ENCODE measurements at places on chromosomes 16 and 17. TPM values are rescaled to one million over a fixed set of nuclear protein-coding genes. Genes with fewer than 3 reads are reported as not detected.

- DNase-seq: no peak
Measured at GRCh38 chr16:55687802-55688201, 32.0 kb downstream of the SLC6A2 start.

GRCh38 chr16:72112452-72112792, 18.8 kb downstream of the DHX38 start:
- no peak for DNase-seq

GRCh38 chr16:66925322-66925840, at the start of gene RRAD:
Gene RRAD (minus strand): TSS chr16:66925535. CDS start chr16:66925179, 356 bp downstream.
- no peak for DNase-seq

- DNase-seq: no peak
Measured at GRCh38 chr16:9867176-9867575, 315.1 kb downstream of the GRIN2A start.

DNA sequence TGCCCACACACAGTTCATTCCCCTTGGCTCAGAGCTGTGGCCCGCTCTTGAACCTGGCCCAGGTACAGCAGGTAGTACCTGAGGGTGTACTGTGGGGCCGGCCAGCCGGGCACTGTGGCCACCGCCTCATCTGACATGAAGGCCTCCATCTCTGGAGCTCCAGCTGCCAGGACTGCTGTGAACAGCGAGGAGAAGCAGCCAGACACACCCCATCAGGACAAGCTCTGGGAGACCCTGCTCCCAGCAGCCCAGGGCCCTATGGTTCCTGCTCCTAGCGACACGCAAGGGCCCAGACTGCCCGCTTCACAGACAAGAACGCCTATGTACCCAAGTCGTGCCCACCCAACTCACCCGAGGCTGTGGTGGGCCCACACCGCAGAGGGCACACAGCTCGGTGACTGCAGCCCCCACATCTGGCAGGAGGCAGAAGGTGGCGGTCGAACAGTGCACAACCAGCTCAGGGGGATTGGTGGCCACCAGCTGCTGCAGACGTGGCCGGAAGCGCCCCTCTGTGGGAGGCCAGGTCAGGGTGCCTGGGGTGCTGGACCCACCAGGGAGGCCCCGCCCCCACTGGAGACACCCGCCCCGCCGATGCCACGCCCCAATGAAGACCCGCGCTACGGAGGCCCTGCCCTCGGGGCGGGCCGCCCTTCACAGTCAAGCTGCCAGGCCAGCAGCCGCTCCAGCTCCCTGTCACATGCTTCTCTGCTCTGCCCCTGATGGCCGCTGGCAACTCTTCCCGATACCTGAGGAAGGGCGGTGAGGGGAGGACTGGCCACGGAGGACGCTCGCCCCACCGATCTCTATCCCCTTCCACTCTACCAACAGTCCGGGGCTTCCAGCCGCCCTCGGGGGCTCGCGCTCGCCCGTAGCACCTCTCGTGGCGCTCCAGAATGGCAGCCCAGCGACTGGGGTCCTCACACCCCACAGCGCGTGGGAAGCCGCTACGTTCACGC, 1.1 kb upstream of the STUB1 start:
- DNase-seq: no peak

GRCh38 chr17:5381542-5381941, 37.9 kb downstream of the NUP88 start:
- no peak for DNase-seq

- no peak for DNase-seq
Measured at GRCh38 chr16:70472786-70473433, 18.5 kb downstream of the FCSK start.

- DNase-seq: no peak
Measured at GRCh38 chr17:82687375-82687861, 11.1 kb downstream of the RAB40B start.

DNA sequence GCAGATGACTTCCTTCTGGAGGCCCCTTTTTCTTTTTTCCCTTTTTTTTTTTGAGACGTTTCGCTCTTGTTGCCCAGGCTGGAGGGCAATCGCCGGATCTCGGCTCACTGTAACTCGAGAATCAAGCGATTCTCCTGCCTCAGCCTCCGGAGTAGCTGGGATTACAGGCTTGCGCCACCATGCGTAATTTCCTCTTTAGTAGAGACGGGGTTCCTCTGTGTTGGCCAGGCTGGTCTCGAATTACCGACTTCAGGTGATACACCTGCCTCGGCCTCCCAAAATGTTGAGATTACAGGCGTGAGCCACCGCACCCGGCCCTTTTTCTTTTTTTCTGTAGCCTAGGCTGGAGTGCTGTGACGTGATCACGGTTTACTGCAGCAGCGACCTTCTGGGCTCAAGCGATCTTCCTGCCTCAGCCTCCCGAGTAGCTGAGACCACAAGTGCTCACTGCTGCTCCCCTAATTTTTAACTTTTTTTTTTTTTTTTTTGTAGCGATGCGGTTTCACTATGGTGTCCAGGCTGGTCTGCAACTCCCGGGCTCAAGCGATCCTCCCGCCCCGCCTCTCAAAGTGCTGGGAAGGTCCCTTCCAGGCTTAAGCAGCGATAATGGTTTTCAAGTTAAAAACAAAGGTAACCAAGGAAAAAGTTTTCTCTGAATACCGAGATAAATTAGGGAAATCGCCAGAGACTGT, 956 bp upstream of the IST1 start:
- no peak for DNase-seq

DNA sequence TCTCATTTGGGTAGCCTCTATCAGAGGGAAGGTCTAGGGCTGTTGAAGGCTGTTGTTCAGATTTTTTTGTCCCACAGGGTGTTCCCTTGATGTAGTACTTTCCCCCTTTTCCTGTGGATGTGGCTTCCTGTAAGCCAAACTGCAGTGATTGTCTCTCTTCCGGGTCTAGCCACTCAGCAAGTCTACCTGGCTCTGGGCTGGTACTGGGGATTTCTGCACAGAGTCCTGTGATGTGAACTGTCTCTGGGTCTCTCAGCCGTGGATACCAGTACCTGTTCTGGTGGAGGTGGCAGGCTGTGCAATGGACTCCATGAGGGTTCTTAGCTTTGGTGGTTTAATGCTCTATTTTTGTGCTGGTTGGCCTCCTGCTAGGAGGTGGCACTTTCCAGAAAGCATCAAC, 23.3 kb upstream of the CCR7 start:
- DNase-seq: no peak

DNA sequence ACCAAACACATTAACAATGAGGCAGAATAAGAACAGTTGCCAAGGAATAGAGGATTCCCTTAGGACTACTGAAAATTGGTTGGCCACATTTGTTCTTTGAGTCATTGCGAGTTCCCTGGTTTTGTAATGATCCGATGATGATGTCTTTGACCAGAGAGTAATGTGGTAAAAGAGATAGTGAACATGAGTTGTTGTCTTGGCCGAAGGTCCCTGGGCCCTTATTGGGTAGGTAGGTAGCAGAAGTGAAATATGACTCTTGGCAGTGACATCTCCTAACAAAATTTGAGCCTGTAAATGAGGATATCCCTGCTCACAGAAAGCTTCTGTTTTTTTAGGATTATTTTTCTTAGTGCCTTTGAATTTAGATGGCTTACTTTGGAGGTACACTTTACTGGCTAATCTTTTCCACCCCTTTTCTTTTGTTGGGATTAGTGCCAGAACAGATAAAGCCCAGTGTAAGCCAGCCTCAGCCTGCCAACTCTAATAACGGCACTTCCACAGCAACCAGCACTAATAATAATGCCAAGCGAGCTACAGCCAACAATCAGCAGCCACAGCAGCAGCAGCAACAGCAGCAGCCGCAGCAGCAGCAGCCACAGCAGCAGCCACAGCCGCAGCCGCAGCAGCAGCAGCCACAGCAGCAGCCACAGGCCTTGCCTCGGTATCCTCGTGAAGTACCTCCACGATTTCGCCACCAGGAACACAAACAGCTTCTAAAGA, 47.2 kb downstream of the TNRC6A start:
- no peak for DNase-seq

GRCh38 chr16:144797-145252, 6.4 kb upstream of the NPRL3 start:
- no peak for DNase-seq

DNA sequence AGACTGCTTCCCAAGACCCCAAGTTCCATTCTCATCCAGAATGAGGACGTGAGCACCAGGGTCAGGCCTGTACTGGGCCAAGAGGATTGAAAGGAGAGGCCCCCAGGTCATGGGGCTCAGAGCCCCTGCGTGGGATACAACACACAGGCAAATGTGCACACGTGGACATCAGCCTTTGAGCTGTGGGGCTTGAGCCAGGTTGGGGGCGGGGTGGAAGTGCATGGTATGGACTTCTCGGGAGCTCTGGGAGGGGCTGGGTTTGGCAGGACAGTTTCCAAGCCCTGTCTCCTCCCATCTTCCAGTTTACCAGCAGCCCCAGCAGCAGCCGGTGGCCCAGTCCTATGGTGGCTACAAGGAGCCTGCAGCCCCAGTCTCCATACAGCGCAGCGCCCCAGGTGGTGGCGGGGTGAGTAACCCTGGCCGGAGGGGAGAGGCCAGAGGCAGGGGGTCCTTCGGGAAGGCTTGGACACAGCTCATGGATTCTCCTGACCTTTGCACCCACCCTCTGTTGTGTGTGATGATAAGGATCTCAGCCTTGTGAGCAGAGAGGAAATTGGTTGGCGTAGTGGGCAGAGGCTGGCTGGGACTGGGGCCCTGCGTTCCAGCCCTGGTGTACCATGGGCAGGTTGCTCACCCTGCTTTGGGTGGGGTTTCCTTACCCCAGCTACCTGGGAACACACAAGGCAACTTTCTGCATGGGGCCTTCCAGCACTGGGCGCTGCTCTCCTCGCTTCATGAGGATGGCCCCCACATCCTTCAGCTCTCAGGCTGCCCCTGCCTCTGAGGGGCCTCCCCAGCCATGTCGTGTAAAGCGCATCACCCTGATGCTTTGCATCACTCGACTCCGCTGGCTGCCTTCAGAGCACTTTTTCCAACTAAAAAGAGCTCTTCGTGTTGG, 10.4 kb upstream of the LASP1NB start:
- no peak for DNase-seq

GRCh38 chr17:77011173-77012011, 129.4 kb upstream of the SEC14L1 start:
- DNase-seq: no peak

DNA sequence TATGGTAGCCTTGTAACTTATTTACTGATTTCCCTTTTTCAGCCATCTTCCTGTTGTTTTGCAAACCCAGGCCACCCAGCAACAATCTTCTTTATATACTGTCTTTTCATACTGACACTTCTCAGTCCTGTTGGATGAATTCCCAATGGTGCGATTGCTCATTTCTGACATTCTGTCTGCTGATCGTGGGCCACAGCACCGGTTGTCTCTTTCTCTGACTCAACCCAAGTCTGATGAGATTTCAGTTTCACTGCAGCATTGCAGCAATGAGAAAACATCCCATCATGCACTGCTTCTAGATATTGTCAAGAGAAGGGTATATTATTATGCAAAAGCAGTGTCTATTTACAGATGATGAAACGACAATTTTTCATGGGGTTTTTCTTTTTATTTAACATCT, 349.2 kb upstream of the HSBP1 start:
- DNase-seq: no peak

- DNase-seq: no peak
Measured at GRCh38 chr17:81412490-81413093, 17.3 kb downstream of the BAHCC1 start.

DNA sequence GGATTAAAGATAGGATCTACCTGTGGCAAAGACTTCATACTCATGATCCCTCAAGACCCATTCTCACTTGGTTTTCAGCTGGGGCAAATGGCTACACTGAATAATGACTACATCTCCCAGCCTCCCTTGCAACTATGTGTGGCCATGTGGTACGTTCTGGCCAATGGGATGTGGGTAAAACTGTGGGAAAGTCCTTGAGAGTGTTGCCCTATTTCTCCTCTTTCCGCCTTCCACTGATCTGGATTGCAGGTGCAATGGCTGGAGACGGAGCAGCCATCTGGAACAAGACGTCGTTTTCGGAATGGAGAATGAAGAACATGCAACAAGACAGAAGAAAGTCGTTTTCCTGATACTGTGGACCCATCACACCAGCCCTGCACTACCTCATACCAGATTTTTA, 48.5 kb downstream of the HAPSTR1 start:
- DNase-seq: no peak

- DNase-seq: no peak
Measured at GRCh38 chr17:73279704-73280103, 18.0 kb upstream of the CPSF4L start.

DNA sequence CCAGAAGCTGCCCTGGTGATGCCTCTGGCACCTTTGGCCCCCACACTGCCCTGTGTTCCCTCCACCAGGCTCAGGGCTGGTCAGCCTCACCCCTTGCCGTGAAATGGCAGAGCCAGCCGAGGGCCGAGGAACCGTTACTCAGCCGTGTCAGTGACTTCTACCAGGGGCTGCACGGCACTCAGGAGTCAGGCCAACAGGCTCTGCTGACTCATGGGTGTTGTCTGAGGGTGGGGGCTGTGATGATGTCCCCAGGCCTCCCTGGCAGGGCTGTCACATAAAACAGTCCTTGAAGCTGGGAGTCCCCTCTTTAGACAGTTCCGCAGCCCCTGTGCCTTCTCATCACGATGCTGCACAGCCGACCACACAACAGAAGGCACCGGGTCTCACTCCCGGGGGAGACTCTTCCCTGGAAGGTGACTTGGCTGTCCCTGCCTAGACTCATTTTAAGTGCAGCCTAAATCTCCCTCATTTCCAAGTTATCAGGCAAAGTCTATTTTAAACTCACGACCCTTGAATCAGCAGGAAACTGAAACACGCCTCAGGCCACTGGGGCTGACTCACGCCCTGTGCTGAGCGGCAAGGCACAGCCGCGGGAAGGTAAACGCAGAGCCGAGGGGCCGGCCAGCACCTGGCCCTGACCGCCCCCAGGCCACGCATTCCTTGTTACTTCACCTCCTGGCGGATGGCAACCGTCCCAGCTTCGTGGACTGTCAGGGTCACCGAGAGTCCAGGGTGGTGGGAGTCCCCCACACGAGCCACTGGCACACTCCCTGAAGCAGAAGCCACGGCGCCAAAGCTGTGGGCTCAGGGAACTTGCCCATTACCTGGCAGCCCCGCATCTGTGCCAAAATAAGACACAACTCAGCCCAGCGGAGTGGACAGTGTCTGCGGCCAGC, 102.6 kb downstream of the ZNF778 start:
- DNase-seq: no peak

- DNase-seq: no peak
Measured at GRCh38 chr17:56206351-56206750, 53.1 kb downstream of the ANKFN1 start.

Gene DNAAF8
- polyA plus RNA-seq: 0.63 TPM

Gene SMIM5
- 9.2 TPM for polyA plus RNA-seq

Gene WFDC1
- polyA plus RNA-seq: 1.8 TPM

Gene UTS2R
- polyA plus RNA-seq: 5.8 TPM

Gene ABCA6
- 15.5 TPM for polyA plus RNA-seq

Gene DEXI
- 56.9 TPM for polyA plus RNA-seq

Gene PIK3R6
- polyA plus RNA-seq: 4.3 TPM

Measured in forelimb muscle (tissue), 1 donor.